ENCODE measurements at places on chromosomes 2 and 18. TPM values are rescaled to one million over a fixed set of nuclear protein-coding genes. Genes with fewer than 3 reads are reported as not detected.

DNA sequence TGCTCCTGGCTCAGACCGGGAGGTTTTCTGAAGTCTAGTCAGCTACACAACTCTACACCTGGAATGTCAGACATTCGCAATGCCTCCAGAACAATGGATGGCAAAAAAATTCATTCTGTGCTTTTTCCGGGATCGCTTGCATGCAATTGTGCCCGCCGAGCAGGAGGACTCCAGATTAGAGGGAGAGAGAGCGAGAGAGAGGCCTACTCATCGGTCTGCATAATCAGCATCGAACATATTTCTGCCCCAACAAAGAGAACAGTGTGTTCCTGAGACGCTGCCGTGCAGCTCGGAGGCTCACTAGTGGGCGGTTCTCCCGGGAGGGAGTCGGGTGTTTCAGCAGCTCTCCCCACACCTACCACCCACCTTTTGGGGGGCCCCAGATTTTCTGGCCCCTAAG lies 117.1 kb downstream of the KLHL29 start:
- DNase-seq: no peak

- DNase-seq: no peak
Observed at GRCh38 chr2:162099836-162100235, 25.8 kb upstream of the DPP4 start.

GRCh38 chr2:169222665-169223064 lies 139.7 kb downstream of the LRP2 start:
- no peak for DNase-seq

The HOXD8 gene
- 42.4 TPM for polyA plus RNA-seq

DNA sequence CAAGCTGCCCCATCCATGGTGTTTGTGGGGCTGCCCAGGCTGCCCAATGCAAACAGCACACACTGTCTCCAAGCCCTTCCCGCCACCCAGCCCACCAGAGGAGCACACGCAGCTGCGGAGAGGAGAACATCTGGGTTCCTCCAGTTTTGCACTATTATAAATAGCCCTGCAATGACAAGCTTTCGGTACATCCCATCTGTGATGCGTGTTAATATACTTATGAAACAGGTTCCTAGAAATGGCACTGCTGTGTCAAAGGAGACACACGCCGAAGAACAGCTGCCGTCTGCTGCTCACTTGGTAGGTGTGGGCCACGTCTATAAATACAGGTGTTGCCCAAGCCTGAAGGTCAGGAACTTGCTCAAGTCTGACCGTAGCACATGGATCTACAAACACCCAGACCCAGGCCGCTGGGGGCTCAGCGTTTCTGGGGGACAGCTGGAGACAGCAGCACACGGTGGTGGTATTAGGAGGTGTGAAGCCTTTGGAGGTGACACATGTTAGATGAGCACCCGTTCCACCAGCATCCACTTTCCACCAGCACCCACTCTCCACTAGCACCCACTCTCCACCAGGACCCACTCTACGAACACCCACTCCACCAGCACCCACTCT lies 34.3 kb downstream of the PXDN start:
- DNase-seq: no peak

DNA sequence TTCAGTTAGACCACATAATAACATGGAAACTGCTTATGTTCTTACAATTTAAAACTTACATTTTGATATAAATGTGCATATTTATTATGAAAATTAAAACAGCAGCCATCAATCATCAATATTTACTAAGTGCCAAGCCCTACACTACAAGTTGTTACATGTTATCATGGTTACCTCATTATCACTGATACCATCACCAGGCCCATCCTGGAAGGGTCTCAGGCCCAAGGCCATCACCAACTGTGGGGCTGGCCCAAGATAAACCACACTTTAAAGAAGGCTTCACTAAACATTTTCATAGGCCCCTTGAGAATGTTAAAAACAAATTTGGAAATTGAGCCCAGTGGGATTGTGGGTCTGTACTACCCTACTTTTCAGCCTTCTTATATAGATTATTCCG lies 6.4 kb downstream of the ITSN2 start:
- no peak for DNase-seq

The ZC3H6 gene
- polyA plus RNA-seq: 6.9 TPM

DNA sequence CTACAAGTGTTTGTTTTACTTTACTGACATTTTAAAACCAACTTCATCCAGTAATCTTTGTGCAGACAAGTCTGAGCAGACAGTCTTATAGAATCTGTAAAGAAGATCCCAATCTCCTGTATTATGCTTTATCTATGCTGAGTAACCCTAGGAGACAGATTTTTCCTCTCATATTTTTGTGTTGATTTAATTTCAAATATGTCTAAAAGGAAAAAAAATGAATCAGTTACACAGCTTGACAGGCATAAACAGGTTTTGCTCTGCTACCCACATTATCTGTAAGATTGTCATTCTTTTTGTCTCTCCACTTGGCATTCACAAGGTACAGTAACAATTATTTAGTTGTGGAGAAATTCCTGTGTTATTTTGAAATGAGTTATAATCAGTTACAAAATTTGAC lies 415.0 kb downstream of the NYAP2 start:
- no peak for DNase-seq

The VIT gene
- polyA plus RNA-seq: 3.0 TPM

DNA sequence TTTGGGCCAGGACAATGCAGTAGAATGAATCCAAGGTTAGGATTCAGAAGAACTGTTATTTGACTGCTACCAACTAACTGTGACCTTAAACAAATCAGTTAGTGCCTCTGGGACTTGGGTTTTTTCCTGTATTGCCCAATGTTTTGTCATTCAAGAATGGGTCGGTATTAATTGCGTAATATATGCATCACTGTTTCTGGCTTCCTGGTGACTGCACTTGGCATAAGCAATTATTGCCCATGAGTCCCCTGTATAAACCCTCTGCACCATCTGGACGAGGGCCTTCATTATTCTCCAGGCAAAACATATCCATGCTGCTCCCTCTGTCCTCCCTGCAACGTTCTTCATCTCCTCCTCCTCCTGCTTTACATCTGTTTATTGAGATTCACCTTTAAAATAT lies 255.8 kb upstream of the LRRTM1 start:
- DNase-seq: no peak

- no peak for DNase-seq
Observed at GRCh38 chr2:134372141-134372540, 118.3 kb downstream of the MGAT5 start.

The CHRNG gene
- 111 TPM for polyA plus RNA-seq

The RUFY4 gene
- 0.12 TPM for polyA plus RNA-seq

GRCh38 chr2:43185146-43185545 lies 41.3 kb downstream of the ZFP36L2 start:
- no peak for DNase-seq

- DNase-seq: no peak
Observed at GRCh38 chr2:20509770-20510490, 63.1 kb downstream of the RHOB start.

The REG3A gene
- not detected for polyA plus RNA-seq

- no peak for DNase-seq
Observed at GRCh38 chr2:131828164-131828561, 300.5 kb downstream of the CCDC74A start.

- no peak for DNase-seq
Observed at GRCh38 chr2:221002101-221002685, 569.9 kb downstream of the EPHA4 start.

The DLGAP1 gene
- polyA plus RNA-seq: 2.0 TPM

DNA sequence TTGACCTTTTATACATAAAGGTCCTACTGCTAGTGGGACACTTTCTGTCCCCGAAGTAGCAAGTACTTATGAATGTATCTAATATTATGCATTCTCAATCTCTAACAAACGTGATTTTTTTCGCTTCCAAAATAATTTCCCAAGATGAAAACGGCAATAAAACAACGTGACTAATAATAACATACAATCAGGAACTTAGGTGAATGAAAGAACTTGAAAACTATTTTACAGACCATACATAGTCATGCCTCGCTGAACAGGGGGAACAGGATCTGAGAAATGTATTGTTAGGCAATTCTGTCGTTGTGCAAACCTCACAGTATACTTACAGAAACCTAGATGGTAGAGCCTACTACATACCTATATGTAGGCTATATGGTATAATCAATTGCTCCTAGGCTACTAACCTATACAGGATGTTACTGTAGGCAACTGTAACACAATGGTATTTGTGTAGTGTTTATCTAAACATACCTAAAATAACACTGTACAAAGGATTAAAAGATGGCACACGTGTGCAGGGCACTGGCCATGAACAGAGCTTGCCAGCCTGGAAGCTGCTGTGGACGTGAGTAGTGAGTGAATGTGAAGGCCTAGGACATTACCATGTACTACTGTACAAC lies 2.5 kb downstream of the RTN4 start:
- peak; percentile 46 for DNase-seq

The ELOA2 gene
- polyA plus RNA-seq: not detected

DNA sequence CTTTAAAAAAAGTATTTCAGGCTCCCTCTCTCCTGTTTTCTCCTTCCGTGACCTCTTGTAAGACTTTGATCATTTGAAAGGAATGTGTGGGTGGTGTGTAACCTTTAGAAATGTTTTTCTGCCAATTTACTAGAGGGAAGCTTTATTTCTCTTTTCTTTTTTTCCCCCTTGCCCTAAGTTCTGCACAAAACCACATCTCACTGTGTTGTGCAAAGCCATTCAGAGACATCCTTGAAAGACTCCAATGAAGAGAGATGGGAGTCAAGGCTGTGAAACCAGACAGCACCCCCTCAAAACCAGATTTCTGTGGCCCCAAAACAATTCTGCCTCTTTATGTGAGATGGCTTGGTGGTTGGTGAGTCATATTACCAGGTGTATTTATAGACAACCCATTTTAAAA lies 184.6 kb upstream of the ERBB4 start:
- DNase-seq: no peak

Data from muscle of back (tissue), 13 donors.